ENCODE measurements at places on chromosomes 1 and 21.

DNA sequence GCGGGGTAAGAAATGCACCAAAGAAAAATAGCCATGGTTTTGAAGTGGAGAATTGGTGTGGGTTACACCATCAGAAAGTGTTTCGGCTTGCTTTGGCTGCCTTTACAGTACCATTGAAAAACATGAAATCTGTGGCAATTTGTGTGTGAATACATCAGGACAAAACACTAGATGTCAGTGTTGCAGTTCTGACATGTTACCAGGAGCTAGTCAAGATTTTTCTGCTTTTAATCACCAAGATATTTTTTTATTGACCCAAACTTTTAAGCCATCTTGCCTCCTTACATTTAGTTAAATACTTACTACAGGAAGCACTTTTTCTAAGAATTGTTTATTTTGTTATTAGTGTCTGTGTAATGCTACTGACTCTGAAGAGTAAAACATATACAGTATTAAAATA is 14.3 kb downstream of the RRP15 start:
- DNase-seq = no peak

- no peak for DNase-seq
Measured at GRCh38 chr1:109616391-109616790, 3.0 kb downstream of the GNAT2 start.

- no peak for DNase-seq
Measured at GRCh38 chr1:106063510-106063909, 993.0 kb upstream of the PRMT6 start.

- no peak for DNase-seq
Measured at GRCh38 chr1:172801771-172802322, 142.9 kb downstream of the FASLG start.

DNA sequence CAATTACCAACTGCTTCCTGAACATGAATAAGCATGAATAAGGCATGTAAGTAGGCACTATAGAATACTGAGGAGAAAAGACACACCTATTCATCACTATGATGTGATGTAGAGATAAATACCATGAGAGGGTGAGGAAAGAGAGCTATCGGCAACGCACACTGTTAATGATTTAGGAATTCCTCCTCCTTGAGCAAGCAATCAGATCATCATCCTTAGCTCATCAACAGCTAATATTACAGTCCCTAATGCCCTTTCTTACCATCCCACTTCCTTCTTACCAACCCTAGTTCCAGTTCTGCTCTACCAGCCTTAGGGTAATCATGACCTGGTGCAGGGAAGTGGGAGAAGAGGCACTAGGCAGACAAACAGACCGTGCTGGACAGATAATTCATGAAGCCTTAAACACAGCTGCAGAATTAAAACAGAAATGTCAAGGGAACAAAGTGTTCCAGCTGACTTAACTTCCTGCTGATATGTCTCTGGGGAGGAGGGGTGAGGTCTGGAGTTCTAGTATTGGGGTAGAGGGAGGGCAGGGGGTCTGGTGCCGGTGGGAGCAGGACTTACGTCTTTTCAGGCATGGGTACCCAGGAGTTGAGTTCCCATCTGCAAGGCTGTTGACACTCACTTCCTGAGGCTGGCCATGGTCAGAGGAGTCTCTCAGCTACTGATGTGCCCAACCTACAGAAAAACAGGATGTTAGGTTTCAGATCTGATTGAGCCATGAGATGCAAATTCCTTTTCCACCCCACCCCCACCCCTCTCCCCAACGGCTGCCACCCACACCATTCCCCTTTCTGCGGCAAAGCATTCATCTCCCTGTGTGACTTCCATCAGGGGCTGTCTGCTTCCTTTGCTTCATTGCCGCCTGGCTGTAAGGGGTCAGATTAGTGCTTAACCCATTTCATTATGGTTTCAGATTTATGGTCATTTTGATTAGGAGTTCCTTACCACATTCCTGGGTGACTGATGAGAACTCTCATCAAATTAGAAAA is 12.6 kb upstream of the RCSD1 start:
- DNase-seq = no peak

- no peak for DNase-seq
Measured at GRCh38 chr1:183566026-183566425, 24.2 kb downstream of the NCF2 start.
